ENCODE measurements at places on chromosomes 4 and X. TPM values are rescaled to one million over a fixed set of nuclear protein-coding genes. Genes with fewer than 3 reads are reported as not detected.

- DNase-seq = no peak
- no peaks in the 10 kb centered on the region for H3K4me1 ChIP-seq
- H3K4me3 ChIP-seq = no peak overlapping the region
- H3K27ac ChIP-seq = no peak overlapping the region
Measured at GRCh38 chr4:100428051-100428450, 89.8 kb downstream of the EMCN start.

The ZDHHC15 gene
- 5.4 TPM for total RNA-seq

- H3K27me3 ChIP-seq = no peaks in the 10 kb centered on the region
- no peaks in the 10 kb centered on the region for H3K36me3 ChIP-seq
- no peak for DNase-seq
- H3K4me1 ChIP-seq = no peaks in the 10 kb centered on the region
Measured at GRCh38 chr4:54378461-54378860, 149.4 kb downstream of the PDGFRA start.

- H3K4me3 ChIP-seq = no peak overlapping the region
- peaks cover 4% of the 10 kb centered on the region for H3K36me3 ChIP-seq
- peaks cover 67% of the 10 kb centered on the region for H3K27me3 ChIP-seq
- DNase-seq = no peak
- no peak overlapping the region for H3K27ac ChIP-seq
Measured at GRCh38 chr4:1400191-1400805, 5.9 kb downstream of the NKX1-1 start.

The CORIN gene
- total RNA-seq = 1.2 TPM

GRCh38 chr4:109114501-109114900 lies 188.0 kb downstream of the COL25A1 start:
- H3K27me3 ChIP-seq = no peaks in the 10 kb centered on the region
- H3K36me3 ChIP-seq = no peaks in the 10 kb centered on the region
- DNase-seq = no peak

The SLC9B1 gene
- total RNA-seq = 0.99 TPM

GRCh38 chrX:10797466-10797865 lies 177.1 kb upstream of the MID1 start:
- H3K4me3 ChIP-seq = no peak overlapping the region
- DNase-seq = no peak
- peaks cover 23% of the 10 kb centered on the region for H3K4me1 ChIP-seq
- H3K27me3 ChIP-seq = no peaks in the 10 kb centered on the region
- H3K36me3 ChIP-seq = no peaks in the 10 kb centered on the region

DNA sequence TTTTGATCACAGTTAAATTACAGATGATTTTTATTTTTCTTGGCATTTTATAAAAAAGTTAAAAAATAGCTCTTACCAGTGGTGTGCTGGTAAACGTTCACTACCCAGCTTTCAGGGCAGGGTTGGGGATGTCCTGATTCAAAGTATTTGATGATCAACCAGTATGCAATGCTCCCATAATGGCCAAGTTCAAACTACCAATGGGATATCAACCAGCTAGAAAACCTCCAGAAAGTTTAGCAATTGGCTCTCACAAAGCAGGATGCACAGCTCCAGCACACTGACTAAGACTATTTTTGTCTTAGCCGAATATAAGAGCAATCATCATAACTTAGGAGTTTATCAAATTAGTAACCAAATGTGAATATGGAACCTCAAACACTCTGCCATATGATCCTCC lies 108.0 kb upstream of the PDE5A start:
- no peak overlapping the region for H3K4me3 ChIP-seq
- H3K27ac ChIP-seq = peak overlapping the region; percentile 40
- no peaks in the 10 kb centered on the region for H3K36me3 ChIP-seq
- DNase-seq = no peak
- peaks cover 17% of the 10 kb centered on the region for H3K4me1 ChIP-seq

GRCh38 chr4:45368832-45369231 lies 642.5 kb upstream of the GNPDA2 start:
- H3K27me3 ChIP-seq = no peaks in the 10 kb centered on the region
- no peak for DNase-seq
- H3K4me1 ChIP-seq = no peaks in the 10 kb centered on the region
- H3K36me3 ChIP-seq = no peaks in the 10 kb centered on the region
- H3K27ac ChIP-seq = no peak overlapping the region

The TMEM271 gene
- 0.34 TPM for total RNA-seq

GRCh38 chr4:82047731-82048130 lies 326.1 kb downstream of the HNRNPD start:
- no peak overlapping the region for H3K27ac ChIP-seq
- peaks cover 35% of the 10 kb centered on the region for H3K27me3 ChIP-seq
- no peaks in the 10 kb centered on the region for H3K36me3 ChIP-seq
- H3K4me1 ChIP-seq = peaks cover 16% of the 10 kb centered on the region

- H3K27ac ChIP-seq = no peak overlapping the region
- no peak for DNase-seq
- no peak overlapping the region for H3K4me3 ChIP-seq
- H3K27me3 ChIP-seq = no peaks in the 10 kb centered on the region
Measured at GRCh38 chrX:9293903-9294302, 171.0 kb upstream of the TBL1X start.

DNA sequence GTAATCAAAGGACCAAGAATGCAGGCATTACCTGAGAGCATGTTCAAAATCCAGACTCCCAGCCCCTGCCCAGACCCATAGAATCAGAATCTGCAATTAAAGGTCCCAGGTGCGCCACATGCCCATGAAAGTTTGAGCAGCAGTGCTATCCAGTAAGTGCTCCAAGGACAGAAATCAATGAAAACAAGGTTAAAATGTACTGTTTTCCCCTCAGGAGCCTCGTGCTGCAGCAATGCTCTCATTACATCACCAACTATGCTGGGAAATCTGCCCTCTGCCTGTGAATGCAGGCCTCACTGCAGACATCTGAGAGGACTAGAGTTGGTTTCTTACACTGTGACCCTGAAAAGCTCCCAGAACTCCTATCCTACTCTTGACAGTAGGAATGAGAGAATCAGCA lies 21.1 kb downstream of the ANXA5 start:
- H3K4me1 ChIP-seq = no peaks in the 10 kb centered on the region
- DNase-seq = no peak
- no peaks in the 10 kb centered on the region for H3K27me3 ChIP-seq
- H3K36me3 ChIP-seq = peaks cover 50% of the 10 kb centered on the region
- no peak overlapping the region for H3K27ac ChIP-seq

The ZNF711 gene
- 0.83 TPM for total RNA-seq

The UTP3 gene
- 31.3 TPM for total RNA-seq

The ENPP6 gene
- 0.42 TPM for total RNA-seq

GRCh38 chr4:137703195-137703594 lies 170.9 kb upstream of the PCDH18 start:
- no peaks in the 10 kb centered on the region for H3K27me3 ChIP-seq
- DNase-seq = no peak
- no peak overlapping the region for H3K4me3 ChIP-seq
- H3K4me1 ChIP-seq = peaks cover 59% of the 10 kb centered on the region
- peak overlapping the region; percentile 62 for H3K27ac ChIP-seq
- H3K36me3 ChIP-seq = no peaks in the 10 kb centered on the region

DNA sequence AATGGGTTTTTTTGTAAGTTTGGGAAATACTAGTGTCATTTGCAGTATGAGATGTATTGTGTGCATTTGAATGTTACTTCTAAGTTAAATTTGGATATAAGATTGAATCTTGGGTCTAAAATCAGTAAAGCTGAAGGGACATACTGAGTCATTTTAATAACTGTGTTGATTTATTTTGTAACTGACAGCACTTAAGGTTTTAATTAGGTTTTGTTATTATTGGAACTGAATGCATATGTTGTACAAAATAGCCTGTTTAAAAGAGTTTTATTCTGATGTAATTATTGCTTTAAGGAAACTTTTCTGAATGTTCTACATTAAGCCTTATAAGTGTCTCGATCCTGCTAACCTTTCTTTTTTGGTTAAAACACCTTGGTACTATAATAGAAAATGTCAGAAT lies 396.6 kb downstream of the MAPK10 start:
- no peak for DNase-seq
- H3K27ac ChIP-seq = no peak overlapping the region
- no peak overlapping the region for H3K4me3 ChIP-seq
- H3K36me3 ChIP-seq = no peaks in the 10 kb centered on the region
- H3K4me1 ChIP-seq = peaks cover 4% of the 10 kb centered on the region
- no peaks in the 10 kb centered on the region for H3K27me3 ChIP-seq

GRCh38 chrX:132648895-132649294 lies 160.1 kb upstream of the MBNL3 start:
- H3K4me3 ChIP-seq = no peak overlapping the region
- no peaks in the 10 kb centered on the region for H3K36me3 ChIP-seq
- DNase-seq = no peak
- no peaks in the 10 kb centered on the region for H3K4me1 ChIP-seq
- H3K27ac ChIP-seq = no peak overlapping the region

The RBMXL3 gene
- total RNA-seq = not detected

Measured in esophagus muscularis mucosa (tissue), 4 donors.